ENCODE measurements at places on chromosomes 6 and 20. TPM values are rescaled to one million over a fixed set of nuclear protein-coding genes. Genes with fewer than 3 reads are reported as not detected.

The SLC17A2 gene
- not detected for total RNA-seq

The PTGIS gene
- 2.7 TPM for total RNA-seq

The HRH3 gene
- not detected for total RNA-seq

- DNase-seq: no peak
Measured at GRCh38 chr20:61052776-61053442, 199.2 kb upstream of the CDH4 start.

DNA sequence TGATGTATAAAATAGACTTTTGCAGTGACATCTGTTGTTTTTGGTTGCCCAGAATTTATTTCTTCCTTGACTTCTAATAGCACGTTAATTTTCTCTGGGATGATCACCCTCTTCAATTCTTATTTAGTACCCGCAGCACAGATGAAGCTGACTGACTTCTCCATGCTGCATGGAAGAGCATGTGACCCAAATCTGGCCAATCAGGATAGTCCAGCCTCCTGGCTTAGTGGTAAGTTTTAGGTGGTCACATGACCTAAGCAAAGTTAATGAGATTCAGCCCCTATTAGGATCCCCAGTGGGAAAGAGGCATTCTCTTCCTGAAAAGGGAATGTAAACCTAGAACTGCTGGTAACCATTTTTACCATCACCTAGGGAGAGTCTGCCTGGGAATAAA, 13.8 kb upstream of the SIRT5 start:
- no peak for DNase-seq

DNA sequence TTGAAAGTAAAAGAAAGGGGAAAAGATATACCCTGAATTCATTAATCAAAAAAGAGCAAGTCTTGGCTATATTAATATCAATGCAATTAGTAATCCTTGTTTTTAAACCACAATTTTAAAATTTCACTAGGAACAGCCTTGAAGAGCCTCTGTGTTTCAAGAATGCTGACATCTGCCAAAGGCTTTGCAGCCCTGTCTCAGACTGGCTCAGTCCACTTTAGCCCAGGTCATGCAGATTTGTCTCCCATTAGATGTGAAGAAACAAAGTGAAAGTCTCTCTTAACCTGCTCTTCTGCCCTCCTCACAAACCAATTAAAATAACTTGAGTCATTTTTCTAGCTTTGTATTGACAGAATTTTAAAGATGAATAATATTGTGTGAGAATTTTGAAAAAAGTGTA, 102.7 kb upstream of the CARMIL1 start:
- DNase-seq: no peak

DNA sequence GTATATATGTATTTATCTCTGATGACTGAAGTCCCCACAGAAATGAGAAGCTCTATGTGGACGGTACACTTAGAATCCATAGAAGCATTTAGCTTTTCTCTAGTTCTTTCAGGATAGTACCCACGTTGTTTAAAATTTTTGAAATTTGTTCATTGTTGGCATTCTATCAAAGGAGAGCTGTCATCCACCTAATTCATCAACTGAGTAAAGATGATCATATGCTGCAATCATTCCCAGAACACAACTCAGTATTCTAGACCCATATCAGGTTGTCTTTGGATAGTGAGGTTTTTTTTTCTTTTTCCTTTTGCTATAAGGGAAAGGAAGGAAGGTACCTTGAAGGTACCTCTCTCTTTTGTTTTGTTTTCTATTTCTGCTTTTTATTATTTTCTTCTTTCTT, 9.3 kb downstream of the SERAC1 start:
- DNase-seq: no peak
